ENCODE measurements at places on chromosomes 4 and X. TPM values are rescaled to one million over a fixed set of nuclear protein-coding genes. Genes with fewer than 3 reads are reported as not detected.

The HTN3 gene
- not detected for total RNA-seq

The GLA gene
- total RNA-seq, result 32.2 TPM

The ATP10D gene
- 26.2 TPM for total RNA-seq

The CTAG1A gene
- total RNA-seq, result not detected

The PF4V1 gene
- total RNA-seq, result not detected

The EDNRA gene
- not detected for total RNA-seq

The C1QTNF7 gene
- not detected for total RNA-seq

The GABRG1 gene
- total RNA-seq, result not detected

The FAT1 gene
- not detected for total RNA-seq

The USP27X gene
- total RNA-seq, result 2.8 TPM

The GAGE13 gene
- total RNA-seq, result not detected

DNA sequence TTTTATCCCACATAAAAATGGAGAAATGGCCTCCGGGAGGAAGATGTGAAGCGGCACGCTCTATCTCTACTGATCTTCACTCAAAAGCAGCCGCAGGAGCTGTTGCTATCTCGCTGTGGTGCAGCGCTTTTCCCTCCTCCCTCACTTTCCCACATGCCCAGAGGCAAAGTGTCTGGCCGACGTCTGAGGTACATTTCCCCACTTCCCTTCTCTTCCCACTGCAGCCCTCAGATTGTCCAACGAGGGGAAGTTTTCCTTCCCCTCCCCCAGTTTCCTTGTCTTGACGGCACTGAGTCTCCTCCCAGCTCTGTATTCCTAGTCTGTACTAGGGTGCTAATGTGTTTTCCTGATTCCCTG lies 660 bp upstream of the COL25A1 start:
- DNase-seq, result no peak
- no peaks in the 10 kb centered on the region for H3K36me3 ChIP-seq
- peaks cover 49% of the 10 kb centered on the region for H3K27me3 ChIP-seq
- H3K27ac ChIP-seq, result no peak overlapping the region
- peaks cover 17% of the 10 kb centered on the region for H3K4me1 ChIP-seq

- H3K27me3 ChIP-seq, result peaks cover 4% of the 10 kb centered on the region
- H3K4me1 ChIP-seq, result no peaks in the 10 kb centered on the region
- H3K4me3 ChIP-seq, result no peak overlapping the region
- no peak overlapping the region for H3K27ac ChIP-seq
Observed at GRCh38 chrX:8726031-8726652, 5.8 kb downstream of the ANOS1 start.

DNA sequence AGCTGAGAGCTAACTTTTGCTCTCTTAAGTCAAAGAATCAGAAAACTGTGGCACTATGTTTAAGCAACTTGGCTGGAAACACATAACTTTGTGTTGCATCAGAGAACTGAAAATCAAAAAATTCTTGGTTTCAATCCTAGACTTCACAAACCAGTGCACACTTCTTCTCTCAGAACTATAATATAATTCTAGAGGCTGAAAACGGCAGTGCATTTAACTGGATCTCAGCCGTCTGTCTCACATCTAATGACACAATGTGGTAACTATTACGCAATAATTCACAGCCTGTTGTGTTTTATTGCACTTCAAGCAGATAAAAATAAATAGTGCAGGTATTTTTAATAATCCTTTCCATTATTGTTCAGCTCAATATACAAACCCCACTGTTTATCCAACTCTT lies 260.6 kb upstream of the DIAPH2 start:
- H3K27me3 ChIP-seq, result no peaks in the 10 kb centered on the region
- H3K36me3 ChIP-seq, result no peaks in the 10 kb centered on the region
- H3K4me1 ChIP-seq, result no peaks in the 10 kb centered on the region
- H3K27ac ChIP-seq, result no peak overlapping the region

DNA sequence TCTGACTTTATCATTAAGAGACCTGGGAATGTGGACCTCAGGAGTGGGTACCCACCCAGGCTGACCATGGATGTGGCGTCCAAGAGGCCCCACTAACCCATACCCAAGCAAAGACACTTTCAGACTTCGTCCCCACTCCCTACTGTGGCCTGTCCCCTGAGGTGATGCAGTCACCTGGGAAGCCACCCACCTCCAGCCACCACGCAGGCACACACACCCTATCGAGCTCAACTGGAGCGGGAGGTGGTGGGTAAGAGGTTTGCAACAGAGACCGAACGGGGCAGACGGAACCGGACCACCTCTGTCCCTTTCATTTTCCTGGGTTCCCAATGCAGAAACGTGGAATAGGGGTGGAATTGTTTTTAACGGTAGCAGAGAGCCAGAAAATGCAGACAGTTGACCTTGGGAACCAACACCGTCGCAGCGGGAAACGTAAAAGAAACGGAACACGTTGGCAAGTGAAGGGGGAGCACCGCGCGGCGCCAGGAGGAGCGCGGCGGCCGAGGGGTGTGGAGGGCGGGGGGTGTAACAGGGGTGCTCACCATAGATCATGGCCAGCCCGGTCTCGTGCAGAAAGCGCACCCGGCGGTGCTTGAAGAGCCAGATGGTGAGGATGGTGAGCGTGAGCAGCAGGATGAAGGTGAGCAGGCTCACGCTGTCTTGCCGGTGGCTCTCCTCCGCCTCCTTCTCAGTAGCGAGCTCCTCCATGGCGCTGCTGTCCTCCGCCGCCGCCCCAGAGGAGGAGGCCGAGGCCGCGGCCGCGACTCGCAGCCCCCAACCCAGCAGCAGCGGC lies 559 bp downstream of the SLC9A7 start:
- peak overlapping the region; percentile 93 for H3K27ac ChIP-seq
- peaks cover 17% of the 10 kb centered on the region for H3K36me3 ChIP-seq
- DNase-seq, result peak; percentile 15
- peak overlapping the region; percentile 96 for H3K4me3 ChIP-seq
- H3K4me1 ChIP-seq, result peaks cover 49% of the 10 kb centered on the region

GRCh38 chrX:19954335-19955096 lies 36.3 kb downstream of the BCLAF3 start:
- no peak overlapping the region for H3K4me3 ChIP-seq
- peaks cover 33% of the 10 kb centered on the region for H3K36me3 ChIP-seq
- DNase-seq, result no peak
- no peak overlapping the region for H3K27ac ChIP-seq
- H3K4me1 ChIP-seq, result no peaks in the 10 kb centered on the region

- H3K4me3 ChIP-seq, result no peak overlapping the region
- no peak for DNase-seq
- no peaks in the 10 kb centered on the region for H3K27me3 ChIP-seq
- H3K36me3 ChIP-seq, result peaks cover 84% of the 10 kb centered on the region
- no peak overlapping the region for H3K27ac ChIP-seq
Observed at GRCh38 chr4:10108818-10109783, 7.5 kb downstream of the WDR1 start.

GRCh38 chrX:108070891-108071290 lies 20.5 kb downstream of the PSMD10 start:
- no peak for DNase-seq
- no peaks in the 10 kb centered on the region for H3K27me3 ChIP-seq
- no peak overlapping the region for H3K4me3 ChIP-seq
- peaks cover 3% of the 10 kb centered on the region for H3K4me1 ChIP-seq
- no peaks in the 10 kb centered on the region for H3K36me3 ChIP-seq

DNA sequence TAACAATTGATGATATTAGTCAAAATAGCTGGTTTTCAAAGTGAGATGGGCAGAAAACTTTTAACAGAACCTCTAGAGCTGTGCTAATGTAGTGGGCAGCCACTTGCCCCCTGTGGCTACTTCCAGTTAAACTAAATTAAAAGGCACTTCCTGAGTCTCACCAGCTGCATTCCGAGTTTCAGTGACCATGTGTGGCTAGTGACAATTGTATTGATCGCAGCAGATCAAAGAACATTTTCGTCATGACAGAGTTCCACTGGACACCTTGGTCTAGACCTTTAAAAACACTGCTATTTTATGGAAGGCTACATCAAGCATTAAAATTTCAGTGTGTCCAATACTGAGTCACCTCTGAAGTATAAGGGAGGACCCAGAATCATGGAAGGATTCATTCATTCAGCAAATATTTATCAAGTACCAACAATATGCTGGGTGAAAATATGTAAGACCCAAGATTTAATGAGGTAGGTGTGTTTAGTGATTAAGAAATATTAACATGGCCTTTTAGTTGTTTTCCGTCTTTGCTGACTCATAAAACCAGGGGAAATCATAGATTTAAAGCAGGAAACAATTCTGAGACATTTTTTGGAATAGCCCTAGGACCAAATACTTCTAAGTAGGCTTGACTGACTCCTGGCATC lies 5.1 kb upstream of the FAT1 start:
- H3K4me1 ChIP-seq, result peaks cover 14% of the 10 kb centered on the region
- H3K27ac ChIP-seq, result no peak overlapping the region
- no peak overlapping the region for H3K4me3 ChIP-seq
- peaks cover 40% of the 10 kb centered on the region for H3K27me3 ChIP-seq

DNA sequence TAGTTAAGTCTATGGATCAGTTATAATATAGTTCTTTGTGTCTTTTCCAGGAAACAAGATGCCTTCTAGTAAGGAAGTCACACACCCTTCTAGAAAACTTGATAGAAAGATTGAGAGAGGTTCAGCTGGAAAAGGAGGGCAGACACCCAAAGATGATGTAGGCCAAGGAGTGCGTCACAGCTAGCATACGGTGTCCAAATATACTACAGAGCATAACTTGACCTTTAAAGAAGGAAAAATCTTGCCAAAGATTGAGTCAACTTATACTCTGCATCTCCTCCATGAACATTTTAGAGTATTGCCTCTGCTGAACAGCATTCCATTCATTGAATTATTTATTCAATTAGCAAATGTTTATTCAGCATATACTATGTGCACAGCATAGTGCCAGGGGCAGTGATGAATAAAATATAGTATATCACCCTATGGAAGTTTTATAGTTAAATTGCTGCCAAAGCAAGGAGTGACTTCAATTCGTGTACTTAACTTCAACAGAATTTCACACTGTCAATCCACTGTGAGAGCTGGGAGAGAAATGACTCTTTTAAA lies 51.9 kb upstream of the SLC6A14 start:
- no peaks in the 10 kb centered on the region for H3K27me3 ChIP-seq
- H3K36me3 ChIP-seq, result no peaks in the 10 kb centered on the region
- H3K4me3 ChIP-seq, result no peak overlapping the region
- no peak for DNase-seq

- peaks cover 34% of the 10 kb centered on the region for H3K4me1 ChIP-seq
- DNase-seq, result no peak
- no peak overlapping the region for H3K27ac ChIP-seq
- H3K27me3 ChIP-seq, result no peaks in the 10 kb centered on the region
Observed at GRCh38 chrX:154371789-154372300, 2.6 kb downstream of the FLNA start.

DNA sequence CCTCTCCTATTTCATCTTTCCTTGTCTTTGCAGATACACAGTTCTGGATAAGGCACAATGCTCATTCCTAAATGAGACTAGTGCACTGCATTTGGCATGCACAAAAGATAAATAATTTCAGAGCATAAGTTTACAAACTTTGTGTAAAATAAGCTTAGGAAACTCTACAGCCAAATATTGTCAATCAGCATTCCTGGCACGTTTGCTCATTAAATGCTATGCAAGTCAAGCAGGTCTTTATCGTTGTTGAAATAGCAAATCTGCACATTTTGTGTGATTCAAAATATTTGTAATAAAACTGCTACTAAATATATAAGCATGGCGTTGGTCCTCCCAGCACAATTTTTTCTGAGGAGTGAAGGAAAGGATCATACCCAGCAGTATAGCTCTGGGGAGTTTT lies 322.1 kb upstream of the NOCT start:
- no peak overlapping the region for H3K27ac ChIP-seq
- H3K36me3 ChIP-seq, result no peaks in the 10 kb centered on the region
- DNase-seq, result no peak

GRCh38 chrX:130267956-130268448 lies 697 bp downstream of the ZNF280C start:
- H3K36me3 ChIP-seq, result no peaks in the 10 kb centered on the region
- H3K4me3 ChIP-seq, result peak overlapping the region; percentile 86
- peaks cover 17% of the 10 kb centered on the region for H3K4me1 ChIP-seq

DNA sequence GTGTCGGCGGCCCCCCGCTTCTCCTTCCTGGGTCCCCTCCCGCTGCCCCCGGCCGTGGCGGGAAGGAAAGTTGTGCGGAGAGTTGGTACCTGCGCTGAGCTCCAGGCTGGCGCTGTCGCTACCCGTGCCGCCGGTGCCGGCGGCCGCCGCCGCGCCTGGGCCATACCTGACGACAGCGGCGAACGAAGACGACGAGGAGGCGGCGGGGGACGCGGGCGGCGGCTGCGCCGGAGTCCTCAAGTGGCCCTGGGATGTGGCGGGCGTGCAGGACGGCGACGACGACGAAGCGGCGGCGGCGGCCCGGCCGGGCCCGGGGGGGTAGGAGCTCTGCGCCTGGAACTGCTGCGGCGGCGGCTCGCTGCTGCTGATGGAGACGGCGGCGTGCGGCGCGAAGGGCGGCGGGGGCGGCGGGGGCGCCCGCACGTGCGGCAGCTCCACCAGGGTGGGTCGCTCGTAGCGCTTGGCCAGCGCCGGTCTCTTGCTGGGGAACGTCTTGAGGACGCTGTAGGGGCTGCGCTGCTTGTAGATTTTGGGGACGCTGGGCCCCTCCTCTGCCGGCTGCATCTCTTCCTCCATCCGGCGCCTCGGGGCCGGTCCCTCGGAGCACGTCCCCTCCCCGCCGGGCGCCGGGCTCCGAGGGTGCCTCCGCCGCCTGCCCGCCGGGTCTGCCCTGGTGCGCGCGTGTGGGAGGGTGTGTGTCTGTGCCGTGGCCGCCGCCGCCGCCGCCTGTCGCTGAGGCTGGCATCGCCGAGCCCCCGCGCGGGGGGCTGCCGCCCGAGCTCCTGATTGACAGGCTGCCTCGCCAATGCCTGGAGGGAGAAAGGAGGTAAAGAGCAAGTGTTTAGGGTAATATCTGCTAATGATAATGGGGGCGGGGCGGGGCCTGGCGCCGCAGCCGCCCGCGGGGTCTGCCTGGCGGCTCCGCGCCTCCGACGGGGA lies 618 bp downstream of the BEND4 start:
- H3K36me3 ChIP-seq, result peaks cover 4% of the 10 kb centered on the region
- DNase-seq, result peak; percentile 73
- peaks cover 1% of the 10 kb centered on the region for H3K27me3 ChIP-seq
- H3K4me1 ChIP-seq, result peaks cover 40% of the 10 kb centered on the region
- no peak overlapping the region for H3K27ac ChIP-seq

- H3K4me3 ChIP-seq, result no peak overlapping the region
- no peaks in the 10 kb centered on the region for H3K36me3 ChIP-seq
- H3K4me1 ChIP-seq, result peaks cover 2% of the 10 kb centered on the region
- no peaks in the 10 kb centered on the region for H3K27me3 ChIP-seq
- DNase-seq, result no peak
Observed at GRCh38 chr4:180363815-180364214, 1879.4 kb upstream of the TENM3 start.

DNA sequence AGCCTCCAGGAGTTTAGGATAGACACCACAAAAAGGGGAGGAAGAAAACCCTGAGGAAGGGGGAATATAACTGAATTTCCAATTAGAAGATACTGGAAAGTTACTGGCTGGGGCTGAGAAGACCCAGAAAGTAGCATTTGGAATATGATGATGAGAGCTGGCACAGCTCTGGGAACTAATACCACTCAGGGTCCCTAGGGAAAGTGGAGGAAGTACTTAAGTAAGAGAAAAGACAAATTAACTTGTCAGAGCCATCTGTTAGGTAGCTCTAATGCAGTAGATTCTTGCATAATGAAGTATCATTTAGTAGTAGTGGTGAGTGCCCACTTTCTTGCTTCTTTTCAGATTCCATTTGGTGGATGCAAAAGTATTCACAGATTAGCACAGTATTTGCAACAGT lies 90.8 kb upstream of the TSPAN5 start:
- H3K4me3 ChIP-seq, result no peak overlapping the region
- H3K27me3 ChIP-seq, result no peaks in the 10 kb centered on the region
- no peak for DNase-seq
- H3K27ac ChIP-seq, result no peak overlapping the region
- no peaks in the 10 kb centered on the region for H3K36me3 ChIP-seq
- no peaks in the 10 kb centered on the region for H3K4me1 ChIP-seq

Measured in activated B cell treated with CpG ODN at 0.5 μM for 24 hours (primary cell).